ENCODE measurements at places on chromosomes 4 and X. TPM values are rescaled to one million over a fixed set of nuclear protein-coding genes. Genes with fewer than 3 reads are reported as not detected.

GRCh38 chr4:41866799-41867677 lies 68.2 kb upstream of the TMEM33 start:
- no peak for DNase-seq

GRCh38 chr4:152304220-152304619 lies 231.7 kb downstream of the FBXW7 start:
- no peak for DNase-seq

- DNase-seq: no peak
Observed at GRCh38 chr4:161160718-161161117, 1003.1 kb downstream of the FSTL5 start.

DNA sequence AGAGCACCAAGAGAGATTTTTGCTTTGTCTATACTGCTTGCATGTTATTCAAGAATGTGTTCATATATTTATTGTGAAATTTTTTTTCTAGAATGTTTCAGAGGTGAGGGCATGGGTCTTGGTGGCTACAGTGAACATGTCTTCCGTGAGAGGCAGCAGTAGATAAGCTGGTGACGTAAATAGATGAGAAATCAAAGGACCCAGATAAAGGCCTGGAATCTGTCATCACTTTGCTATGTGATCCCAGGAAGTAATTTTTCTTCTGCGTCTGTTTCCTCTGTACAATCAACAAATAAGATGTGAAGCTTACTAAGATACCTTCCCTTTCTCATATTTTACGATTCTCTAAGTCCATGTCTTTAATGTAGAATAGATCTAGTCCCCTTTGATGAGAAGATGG lies 129.1 kb downstream of the COL4A6 start:
- peak; percentile 48 for DNase-seq

GRCh38 chrX:150216716-150217115 lies 146.4 kb upstream of the MAMLD1 start:
- DNase-seq: no peak

GRCh38 chrX:110286106-110286505 lies 31.8 kb downstream of the AMMECR1 start:
- DNase-seq: no peak

GRCh38 chr4:6008766-6009385 lies 9.4 kb downstream of the C4orf50 start:
- no peak for DNase-seq

DNA sequence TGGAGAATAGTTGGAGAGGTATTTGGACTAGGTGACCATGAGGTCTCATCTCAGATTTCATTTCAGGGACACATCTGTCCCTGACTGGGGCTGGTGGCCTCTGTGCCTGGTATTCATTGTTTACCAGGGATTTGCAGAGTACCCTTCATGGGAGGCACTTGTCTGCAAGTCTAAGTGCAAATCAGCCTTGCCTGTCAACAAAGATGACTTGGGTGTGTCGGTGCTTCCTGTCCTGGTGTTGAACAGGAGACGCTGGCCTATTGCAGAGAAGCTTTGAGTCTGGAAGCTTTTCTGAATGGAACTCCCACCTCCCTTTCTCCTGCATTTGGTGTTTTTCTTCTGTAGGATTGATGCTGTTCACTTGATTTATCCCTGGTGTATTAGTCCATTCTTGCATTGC lies 104.1 kb downstream of the TNIP2 start:
- DNase-seq: no peak

DNA sequence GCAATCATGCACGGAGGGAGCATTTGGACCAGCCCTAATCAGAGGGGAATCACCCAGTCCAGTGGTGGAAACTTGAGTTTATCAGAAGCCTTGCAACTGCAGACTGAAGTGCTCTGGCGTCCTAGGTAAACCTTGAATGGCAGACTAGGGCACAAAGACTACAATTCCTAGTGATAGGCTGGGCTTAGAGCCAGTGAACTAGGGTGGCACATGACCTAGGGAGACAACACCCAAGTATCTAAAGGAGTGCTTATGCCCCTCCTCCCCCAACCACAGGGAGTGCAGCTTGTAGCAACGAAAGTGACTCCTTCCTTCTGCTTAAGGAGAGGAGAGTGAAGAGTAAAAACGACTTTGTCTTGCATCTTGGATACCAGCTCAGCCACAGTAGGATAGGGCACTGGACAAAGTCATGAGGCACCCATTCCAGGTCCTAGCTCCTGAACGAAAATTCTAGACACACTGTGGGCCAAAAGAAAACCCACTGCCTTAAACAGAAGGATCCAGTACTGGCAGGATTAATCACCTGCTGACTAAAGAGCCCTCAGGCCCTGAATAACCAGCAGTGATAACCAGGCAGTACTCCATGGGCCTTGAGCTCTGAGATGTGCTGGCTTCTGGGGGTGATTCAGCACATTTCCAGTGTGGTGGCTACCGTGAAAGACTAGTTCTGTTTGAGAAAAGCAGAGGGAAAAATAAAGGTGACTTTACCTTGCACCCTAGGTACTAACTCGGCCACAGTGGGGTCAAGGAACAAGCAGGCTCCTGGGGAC lies 58.7 kb upstream of the STARD8 start:
- no peak for DNase-seq

GRCh38 chr4:165192956-165193355 lies 14.4 kb upstream of the KLHL2 start:
- no peak for DNase-seq

DNA sequence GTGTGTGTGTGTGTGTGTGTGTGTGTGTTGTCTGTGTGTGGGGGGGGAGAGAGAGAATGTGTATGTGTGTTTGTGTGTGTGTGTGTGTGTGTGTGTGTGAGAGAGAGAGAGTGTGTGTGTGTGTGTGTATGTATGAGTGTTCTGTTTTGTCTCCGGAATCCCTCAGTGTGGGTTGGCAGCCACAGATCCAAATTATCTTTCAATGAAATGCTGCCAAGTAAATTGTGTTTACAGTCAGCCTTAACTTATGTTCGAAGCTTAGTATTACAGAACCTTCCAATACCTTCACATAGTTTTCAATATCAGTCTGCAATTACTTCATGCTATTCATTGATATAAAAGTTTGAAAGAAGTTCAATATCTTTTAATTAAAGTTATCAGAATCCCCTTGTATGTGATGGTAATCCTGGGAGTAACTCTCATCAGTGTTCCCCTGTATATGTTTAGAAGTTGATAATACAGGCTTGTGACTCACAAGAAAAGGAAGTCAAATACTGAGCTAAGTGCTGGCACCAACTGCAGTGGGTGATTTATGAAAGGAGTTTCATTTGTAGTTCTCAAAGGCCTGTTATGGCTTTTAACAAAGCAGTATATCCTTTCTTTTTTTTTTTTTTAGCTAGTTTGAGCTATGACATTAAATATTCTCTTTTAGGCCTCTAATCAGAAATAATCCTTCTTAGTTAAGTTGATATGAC lies 51.6 kb upstream of the HTR2C start:
- no peak for DNase-seq

GRCh38 chrX:137387646-137388045 lies 178.3 kb upstream of the ZIC3 start:
- DNase-seq: no peak

GRCh38 chrX:38868941-38869401 lies 67.7 kb downstream of the MID1IP1 start:
- no peak for DNase-seq

DNA sequence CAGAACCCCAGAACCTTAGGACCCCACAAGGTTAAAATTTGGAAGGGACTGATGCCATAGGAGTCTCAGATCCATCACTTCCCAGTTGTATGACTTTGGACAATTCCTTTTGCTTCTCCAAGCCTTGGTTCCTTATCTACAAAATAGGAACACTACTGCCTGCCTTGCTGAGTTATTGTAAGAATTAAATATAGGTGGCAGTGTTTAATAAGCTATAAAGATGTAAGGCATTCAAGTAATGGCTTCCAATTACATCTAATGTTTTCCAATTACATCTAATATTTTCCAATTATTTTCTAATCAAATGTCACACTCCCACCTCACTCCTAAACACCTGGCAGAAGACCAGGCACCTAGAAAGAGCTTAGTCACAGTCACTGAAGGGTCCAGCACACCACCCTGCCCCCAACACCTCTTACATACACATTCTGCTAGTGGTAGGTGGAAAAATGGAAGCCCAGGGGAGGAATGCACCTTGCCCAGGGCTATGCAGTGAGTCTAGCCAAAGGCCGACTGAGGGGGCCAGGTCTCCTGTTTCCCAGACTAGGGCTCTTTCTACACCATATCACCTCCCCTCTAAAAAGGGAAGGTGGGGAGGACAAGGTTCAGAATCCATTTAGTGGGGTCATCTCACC lies 24.5 kb upstream of the KDM5C start:
- no peak for DNase-seq

DNA sequence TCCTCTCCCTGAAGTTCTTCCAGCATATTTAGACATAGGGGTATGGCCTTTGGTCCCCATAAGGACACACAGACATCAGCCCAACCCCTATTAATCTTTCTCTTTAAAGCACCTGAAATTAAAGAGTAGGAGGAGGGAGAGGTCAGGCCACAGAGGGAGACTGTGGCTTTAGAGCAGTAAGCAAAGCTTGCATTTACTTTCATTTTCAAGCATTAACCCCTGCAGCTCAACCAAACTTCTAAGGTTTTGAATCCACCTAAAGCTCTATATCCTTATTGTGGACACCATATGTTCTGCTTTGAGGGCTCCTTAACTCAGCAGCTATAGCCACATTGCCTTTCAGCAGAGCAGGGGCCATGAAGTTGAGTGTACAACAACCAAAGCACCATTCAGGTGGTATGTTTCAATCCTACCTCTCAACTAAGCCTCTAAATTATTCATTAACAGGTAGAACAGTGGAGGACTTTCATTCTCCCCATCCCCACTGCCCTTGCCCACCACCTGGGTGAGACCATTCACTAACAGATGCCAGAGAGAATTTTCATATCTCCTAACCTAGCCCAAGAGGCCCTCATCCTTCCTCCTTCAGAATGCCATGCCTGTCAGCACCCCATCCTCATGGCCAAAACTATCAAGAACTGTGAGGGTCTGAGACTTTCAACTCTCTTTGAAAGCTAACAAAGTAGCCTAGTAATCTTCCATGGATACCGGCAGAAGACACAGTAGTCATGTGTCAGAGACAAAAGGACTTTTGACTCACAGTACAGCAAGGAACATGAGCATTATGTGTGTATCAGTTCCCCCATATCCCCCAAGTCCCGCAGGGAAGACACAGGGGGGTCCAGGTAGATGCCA lies 20.8 kb downstream of the LIN54 start:
- no peak for DNase-seq

- no peak for DNase-seq
Observed at GRCh38 chr4:152537881-152538280, 2.0 kb upstream of the FBXW7 start.

- DNase-seq: no peak
Observed at GRCh38 chrX:104391906-104392305, 137.2 kb upstream of the ESX1 start.

- DNase-seq: no peak
Observed at GRCh38 chrX:30310429-30311206, 1.4 kb upstream of the NR0B1 start.

DNA sequence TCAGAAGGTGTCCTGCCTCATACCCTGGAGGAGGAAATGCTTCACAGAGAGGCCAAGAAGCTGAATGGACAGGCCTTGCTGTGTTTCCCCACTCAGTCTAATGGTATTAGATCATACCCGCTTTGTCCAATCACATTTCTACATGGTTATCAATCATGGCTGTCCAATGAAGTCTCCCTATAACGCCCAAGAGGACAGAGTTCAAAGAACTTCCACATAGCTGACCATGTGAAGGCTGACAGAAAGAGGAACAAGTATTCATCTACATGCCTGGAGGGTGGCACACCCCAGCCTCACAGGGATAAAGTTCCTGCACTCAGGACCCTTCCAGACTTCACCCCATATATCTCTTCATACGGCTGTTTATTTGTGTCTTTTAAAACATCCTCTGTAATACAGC lies 123.4 kb downstream of the MANBA start:
- DNase-seq: no peak

- no peak for DNase-seq
Observed at GRCh38 chr4:168501407-168501806, 4.6 kb downstream of the PALLD start.

DNA sequence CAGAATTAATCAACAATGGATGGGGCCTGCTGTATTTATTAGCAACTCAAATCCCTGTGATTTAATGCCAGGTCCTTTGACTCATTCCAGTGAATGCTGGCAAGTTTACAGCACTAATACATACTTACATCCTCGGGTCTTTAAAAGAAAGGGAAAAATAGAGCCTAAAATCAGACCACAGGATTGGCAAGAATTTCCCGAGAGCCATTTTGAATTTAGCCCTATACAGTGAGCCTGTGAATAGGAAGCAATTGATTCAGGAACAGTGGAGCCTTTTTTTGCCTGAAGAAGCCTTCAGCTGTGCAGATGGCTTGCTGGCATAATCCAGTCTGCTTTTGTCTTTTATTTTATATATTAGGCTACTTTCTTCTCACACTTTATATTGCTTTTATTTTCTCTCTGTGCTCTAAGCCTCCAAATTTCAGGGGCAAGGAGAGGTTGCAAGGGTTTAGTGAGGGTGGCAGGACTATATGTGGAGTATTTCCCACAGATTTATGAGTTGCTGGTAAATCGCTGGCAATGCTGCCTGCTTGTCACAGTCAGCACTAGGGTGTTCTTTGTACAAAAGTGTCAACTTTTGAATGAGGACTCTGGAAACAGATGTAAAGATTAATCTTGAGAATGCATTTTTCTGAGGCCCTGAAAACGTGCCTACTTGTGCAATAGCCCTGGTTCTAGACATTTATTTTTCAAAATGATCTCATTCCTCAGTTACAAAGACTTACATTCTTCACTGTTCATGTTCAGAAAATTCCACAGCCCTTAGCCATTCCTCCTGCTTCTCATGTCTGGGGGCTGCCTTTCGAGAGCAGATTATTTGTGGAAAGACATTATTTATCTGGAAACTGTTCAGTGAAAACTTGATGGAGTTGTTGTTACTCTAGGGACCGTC lies 303.5 kb downstream of the SPRY1 start:
- no peak for DNase-seq

- DNase-seq: no peak
Observed at GRCh38 chr4:133776503-133776902, 425.1 kb downstream of the PABPC4L start.

The CENPVL2 gene
- total RNA-seq: not detected

The XAGE1A gene
- total RNA-seq: not detected

The C4orf51 gene
- total RNA-seq: not detected

The SHROOM3 gene
- 16.3 TPM for total RNA-seq

The HADH gene
- 35.8 TPM for total RNA-seq

The RS1 gene
- total RNA-seq: not detected

The ART3 gene
- total RNA-seq: not detected

The MCUB gene
- total RNA-seq: 3.6 TPM

The POU3F4 gene
- not detected for total RNA-seq

The SPIN4 gene
- total RNA-seq: 13.6 TPM

The FRMPD4 gene
- not detected for total RNA-seq

The RADX gene
- 2.2 TPM for total RNA-seq

The CXCL10 gene
- not detected for total RNA-seq

The STBD1 gene
- total RNA-seq: 3.8 TPM

Measured in Caco-2 (cell line).